ENCODE measurements at places on chromosomes 4 and X. TPM values are rescaled to one million over a fixed set of nuclear protein-coding genes. Genes with fewer than 3 reads are reported as not detected.

PLP2 gene
- total RNA-seq = 3.4 TPM

MAP3K15 gene
- total RNA-seq = 0.49 TPM

SMIM43 gene
- total RNA-seq = 3.2 TPM

TMEM156 gene
- total RNA-seq = 1.6 TPM

RAB41 gene
- total RNA-seq = not detected

PABPC1L2A gene
- total RNA-seq = not detected

CISD2 gene
- total RNA-seq = 34.2 TPM

TGIF2LX gene
- total RNA-seq = not detected

PABPC1L2B gene
- total RNA-seq = 0.38 TPM

ANAPC4 gene
- total RNA-seq = 54.5 TPM
